ENCODE measurements at places on chromosomes 12 and 14.
A peak's percentile ranks its signal among the peaks of the same experiment; 100 is the strongest.

DNA sequence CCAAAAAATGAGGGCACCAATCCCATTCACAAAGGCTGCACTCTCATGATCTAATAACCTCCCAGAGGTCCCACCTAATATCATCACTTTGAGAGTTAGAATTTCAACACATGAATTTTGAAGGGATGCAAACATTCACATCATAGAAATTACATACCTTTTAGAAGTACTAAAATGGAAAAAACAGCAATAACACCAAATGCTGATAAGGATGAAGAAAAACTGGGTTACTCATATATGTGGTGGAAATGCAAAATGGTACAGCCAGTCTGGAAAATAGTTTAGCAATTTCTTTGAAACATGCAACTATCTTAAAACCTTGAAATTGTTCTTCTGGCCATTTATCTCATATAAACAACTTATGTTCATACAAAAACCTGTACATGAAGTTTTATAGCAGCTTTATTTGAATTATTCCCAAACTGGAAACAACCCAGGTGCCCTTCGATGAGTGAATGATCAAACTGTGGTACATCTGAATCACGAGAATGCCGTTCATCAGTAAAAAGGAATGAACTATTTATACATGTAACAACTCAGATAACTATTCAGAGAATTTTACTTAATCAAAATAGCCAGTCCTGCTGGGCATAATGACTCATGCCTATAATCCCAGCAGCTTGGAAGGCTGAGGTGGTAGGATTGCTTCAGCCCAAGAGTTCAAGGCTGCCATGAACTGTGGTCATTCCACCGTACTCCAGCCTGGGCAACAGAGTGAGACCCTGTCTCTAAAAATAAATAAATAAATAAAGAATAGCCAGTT lies 109.4 kb upstream of the SSTR1 start:
- no peak for DNase-seq

DNA sequence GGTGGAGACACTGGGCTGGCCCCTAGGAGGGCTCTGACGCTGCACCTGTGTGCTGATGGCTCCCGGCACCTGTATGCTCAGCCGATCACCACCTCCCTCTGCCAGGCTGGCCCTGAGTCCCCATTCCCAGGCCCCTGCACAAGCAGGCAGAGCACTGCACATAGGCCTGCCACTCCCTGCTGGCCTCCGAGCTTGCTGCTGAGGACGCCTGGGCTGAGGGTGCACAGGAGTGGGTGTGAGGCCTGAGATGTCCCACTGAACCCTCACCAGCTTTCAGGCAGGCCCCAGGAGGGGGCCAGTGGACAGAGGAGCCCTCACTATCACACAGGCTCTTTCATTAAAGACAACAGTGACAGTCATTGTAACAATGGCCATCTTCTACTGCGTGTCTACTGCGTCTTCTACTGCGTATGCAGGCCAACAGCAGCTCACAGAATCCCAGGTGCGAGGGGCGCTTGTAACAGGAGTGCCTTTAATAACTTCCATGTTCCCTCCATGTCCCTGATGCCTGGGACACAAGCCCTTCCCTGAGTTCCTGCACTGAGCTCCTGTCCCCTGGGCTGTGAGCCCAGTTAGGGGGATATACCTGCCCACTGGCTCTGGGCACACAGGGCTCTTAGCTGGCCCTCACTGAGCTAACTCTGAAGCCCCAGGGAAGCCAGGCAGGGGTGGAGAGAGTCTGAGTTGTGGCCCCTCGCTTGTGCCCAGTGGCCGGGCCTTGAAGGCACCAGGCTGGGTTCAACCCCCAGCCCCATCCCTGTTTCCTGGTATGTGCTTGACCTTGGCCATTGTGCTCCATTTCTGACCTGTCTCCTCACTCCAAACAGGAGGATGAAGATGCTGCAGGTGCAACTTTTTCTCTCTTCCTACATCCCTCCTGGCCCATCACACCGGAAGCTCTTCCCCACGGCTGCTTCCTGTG lies 71.3 kb downstream of the PRIMA1 start:
- DNase-seq = no peak

- peak; percentile 11 for DNase-seq
Measured at GRCh38 chr14:80587096-80587724, 354.3 kb downstream of the CEP128 start.

- DNase-seq = no peak
Measured at GRCh38 chr14:69838881-69839416, 40.3 kb upstream of the SMOC1 start.

DNA sequence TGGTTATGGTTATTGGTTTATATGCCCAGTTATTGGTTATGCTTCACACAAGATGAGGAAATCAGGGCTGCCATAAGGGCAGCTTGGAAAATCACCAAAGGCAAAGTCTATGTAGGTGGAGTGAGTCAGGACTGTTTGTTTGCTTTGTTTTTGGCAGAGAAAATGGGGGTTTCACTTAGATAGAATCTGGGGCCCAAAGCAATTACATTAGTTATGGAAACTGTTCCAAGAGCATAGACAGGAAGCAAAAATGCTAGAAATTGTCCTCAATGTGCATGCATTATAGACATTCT lies 2.2 kb downstream of the VAMP1 start:
- DNase-seq = no peak

- no peak for DNase-seq
Measured at GRCh38 chr12:66044731-66045130, 85.8 kb downstream of the LLPH start.

- DNase-seq = no peak
Measured at GRCh38 chr14:95024380-95024779, 132.9 kb downstream of the DICER1 start.

- DNase-seq = no peak
Measured at GRCh38 chr14:56099081-56099797, 19.0 kb upstream of the PELI2 start.

DNA sequence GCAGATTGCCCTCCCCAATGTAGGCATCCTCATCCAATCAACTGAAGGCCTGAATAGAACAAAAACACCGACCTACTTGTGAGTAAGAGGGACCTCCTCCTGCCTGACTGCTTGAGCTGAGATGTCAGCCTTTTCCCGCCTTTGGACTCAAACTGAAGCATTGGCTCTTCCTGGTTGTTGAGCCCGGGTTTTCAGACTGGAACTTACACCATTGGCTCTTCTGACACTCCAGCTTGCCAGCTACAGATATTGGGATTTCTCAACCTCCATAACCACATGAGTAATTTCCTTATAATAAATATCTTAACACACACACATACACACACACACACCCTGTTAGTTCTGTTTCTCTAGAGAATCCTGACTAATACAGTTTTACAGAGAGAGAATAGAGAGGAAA lies 173.4 kb upstream of the NTF3 start:
- no peak for DNase-seq

DNA sequence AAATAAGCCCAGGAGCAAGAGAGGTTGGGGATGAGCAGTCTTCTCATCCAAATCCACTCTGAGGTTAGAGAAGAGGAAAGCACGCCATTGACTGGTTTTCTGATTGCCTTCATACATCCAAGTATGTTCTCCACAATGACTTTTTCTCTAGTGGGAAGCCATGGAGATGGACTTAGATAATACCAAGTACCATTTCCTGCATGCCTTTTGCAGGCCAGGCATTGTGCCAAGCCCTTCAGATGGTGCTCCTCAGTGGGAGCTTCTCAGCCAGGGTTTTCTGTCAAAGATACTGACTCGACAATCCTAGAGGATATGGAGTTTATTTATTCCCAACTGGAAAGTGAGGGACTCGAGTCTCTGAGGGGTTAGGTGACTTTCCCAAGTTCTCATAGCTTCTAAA lies 218.0 kb downstream of the ZFP36L1 start:
- no peak for DNase-seq

DNA sequence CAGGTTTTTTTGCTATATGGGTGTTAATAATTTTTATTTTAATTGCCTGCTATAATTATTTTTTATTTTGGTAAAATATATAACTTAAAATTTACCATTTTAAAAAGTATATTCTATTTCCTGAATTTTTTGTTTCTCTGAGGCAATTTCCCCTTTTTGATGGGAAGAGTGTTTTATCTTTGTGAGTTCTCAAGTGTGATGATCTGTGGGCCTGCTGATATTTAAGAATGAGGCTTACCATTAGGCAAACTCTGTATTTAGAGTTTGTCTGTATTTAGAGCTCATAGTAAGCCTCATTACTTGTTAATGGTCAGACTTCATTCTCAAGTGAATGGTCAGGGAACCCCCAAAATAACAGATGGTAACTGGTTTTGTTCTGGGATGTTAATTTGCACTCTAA lies 48.0 kb downstream of the WNK1 start:
- DNase-seq = no peak

- DNase-seq = no peak
Measured at GRCh38 chr12:43284486-43285158, 267.4 kb downstream of the ADAMTS20 start.

GRCh38 chr12:58896278-58896677 lies 24.0 kb downstream of the LRIG3 start:
- no peak for DNase-seq

- peak; percentile 34 for DNase-seq
Measured at GRCh38 chr12:1500095-1500801, 94.1 kb downstream of the FBXL14 start.

- DNase-seq = no peak
Measured at GRCh38 chr12:49946497-49946896, 4.0 kb upstream of the AQP2 start.

DNA sequence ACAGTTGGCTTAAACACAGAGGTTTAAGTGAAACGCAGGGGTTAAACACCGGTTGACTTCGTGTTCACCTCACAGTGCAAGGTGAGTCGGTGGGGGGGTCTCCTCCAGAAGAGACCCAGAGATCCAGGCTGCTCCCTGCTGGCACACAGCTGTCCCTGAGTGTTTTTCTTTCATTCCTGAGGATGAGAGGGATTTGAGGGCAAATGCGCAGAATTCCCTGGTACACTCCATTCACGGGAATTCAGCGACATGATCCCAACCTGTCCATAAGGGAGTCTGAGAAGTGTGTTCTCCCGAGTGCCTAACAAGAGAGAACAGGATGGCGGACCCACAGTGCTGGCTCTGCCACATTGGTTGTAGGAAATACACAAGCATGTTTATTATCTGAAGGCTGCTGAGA lies 107.2 kb upstream of the ESRRB start:
- DNase-seq = no peak

DNA sequence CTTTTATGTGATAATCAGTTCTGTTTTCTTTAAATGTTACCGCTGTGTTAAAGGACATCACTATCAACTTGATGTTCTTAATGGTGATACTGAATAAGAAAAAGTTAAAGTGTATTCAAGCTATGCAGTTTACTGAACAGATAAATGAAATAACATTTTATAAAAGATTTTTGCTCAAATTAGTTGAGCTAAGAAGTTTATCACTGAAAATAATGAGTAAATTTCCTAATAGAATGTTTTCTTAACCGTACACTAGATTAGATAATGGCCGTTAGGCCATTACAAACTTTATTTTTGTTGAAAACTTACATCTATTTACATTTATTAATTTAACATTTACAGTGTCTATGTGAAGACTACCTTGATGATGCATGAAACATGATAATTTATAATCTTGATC lies 25.0 kb downstream of the ATF7IP start:
- DNase-seq = no peak

- DNase-seq = no peak
Measured at GRCh38 chr14:74486164-74486563, 6.9 kb downstream of the NPC2 start.

All from putamen (tissue), 1 donor.